Endodermal cell (in vitro differentiated cells): ENCODE measurements at places on chromosomes 7 and 10. TPM values are rescaled to one million over a fixed set of nuclear protein-coding genes. Genes with fewer than 3 reads are reported as not detected.

GRCh38 chr7:73646785-73647724 is 20.6 kb upstream of the VPS37D start:
- no peak overlapping the region for H3K27ac ChIP-seq
- DNase-seq, result peak; percentile 61
- H3K27me3 ChIP-seq, result peaks cover 65% of the 10 kb centered on the region
- H3K4me1 ChIP-seq, result no peaks in the 10 kb centered on the region
- no peak overlapping the region for H3K4me3 ChIP-seq

DNA sequence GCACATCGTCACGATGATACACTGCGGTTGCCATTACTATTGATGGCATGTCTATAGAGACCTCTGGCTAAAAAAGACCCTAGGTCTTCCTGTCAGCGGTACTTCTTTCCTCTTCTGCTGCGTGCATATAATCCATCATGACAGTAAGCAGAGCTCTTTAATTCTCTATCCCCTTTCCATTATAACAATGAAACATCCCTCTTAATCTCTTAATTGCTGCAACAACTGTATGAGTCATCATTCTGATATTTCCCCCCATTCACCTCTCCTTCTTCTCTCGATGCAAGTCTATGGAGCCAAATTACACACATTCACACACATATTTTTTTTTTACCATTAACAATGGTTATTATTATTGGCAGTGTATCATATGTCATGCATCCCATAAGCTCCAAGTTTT is 45.2 kb upstream of the AKR1E2 start:
- no peaks in the 10 kb centered on the region for H3K36me3 ChIP-seq
- H3K27ac ChIP-seq, result no peak overlapping the region
- no peak overlapping the region for H3K4me3 ChIP-seq
- H3K4me1 ChIP-seq, result no peaks in the 10 kb centered on the region
- no peak for DNase-seq

- no peaks in the 10 kb centered on the region for H3K4me1 ChIP-seq
- peak; percentile 90 for DNase-seq
Measured at GRCh38 chr7:30933124-30933974, 21.7 kb downstream of the AQP1 start.

GRCh38 chr10:70363292-70363691 is 19.1 kb downstream of the LRRC20 start:
- H3K27me3 ChIP-seq, result no peaks in the 10 kb centered on the region
- H3K27ac ChIP-seq, result no peak overlapping the region
- DNase-seq, result no peak
- H3K4me3 ChIP-seq, result no peak overlapping the region
- no peaks in the 10 kb centered on the region for H3K4me1 ChIP-seq

GRCh38 chr10:125992254-125992653 is 95.9 kb downstream of the FANK1 start:
- no peak overlapping the region for H3K27ac ChIP-seq
- no peaks in the 10 kb centered on the region for H3K27me3 ChIP-seq
- DNase-seq, result peak; percentile 58

DNA sequence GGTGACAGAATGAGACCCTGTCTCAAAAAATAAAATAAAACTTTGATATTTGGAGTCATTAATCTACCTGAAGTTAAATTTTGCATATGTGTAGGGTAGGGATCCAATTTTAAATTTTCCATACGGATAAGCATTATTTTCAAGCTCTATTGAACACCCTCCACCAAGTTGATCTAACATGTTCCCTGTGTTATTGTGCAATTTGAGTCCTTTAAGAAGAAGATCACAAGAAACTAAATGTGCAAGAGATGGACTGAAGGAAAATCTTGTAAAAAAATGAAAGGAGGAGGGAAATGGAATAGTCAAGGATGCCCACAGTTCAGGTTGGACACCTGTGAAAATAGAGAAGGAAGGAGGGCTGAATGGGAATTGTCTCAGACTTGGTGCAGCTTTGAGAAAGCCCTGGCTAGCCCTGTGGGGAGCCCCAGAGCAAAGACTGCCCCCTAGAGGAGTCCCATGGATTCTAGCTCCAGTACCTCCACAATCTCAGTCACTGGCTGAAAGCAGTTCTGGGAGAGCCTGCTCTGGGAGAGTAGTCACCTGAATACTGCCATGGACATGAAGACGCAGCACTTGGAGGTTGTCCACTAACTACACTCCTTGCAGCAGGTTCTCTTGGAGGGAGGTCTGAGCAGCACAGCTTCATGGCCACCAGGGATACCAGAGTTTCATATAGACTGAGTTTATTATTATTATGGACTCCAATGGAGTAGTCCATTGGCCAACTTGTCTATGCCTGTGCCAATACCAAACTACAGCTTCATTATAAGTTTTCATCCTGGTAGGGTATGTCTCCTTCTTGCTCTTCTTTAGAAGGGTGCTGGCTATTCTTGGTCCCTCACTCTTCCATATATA is 5.7 kb upstream of the TIAL1 start:
- DNase-seq, result peak; percentile 77
- H3K27ac ChIP-seq, result no peak overlapping the region
- no peaks in the 10 kb centered on the region for H3K36me3 ChIP-seq

- no peaks in the 10 kb centered on the region for H3K4me1 ChIP-seq
- no peaks in the 10 kb centered on the region for H3K36me3 ChIP-seq
- no peak for DNase-seq
- H3K27me3 ChIP-seq, result no peaks in the 10 kb centered on the region
- H3K27ac ChIP-seq, result no peak overlapping the region
- H3K4me3 ChIP-seq, result no peak overlapping the region
Measured at GRCh38 chr7:108313086-108313485, 143.2 kb downstream of the NRCAM start.

- peaks cover 8% of the 10 kb centered on the region for H3K4me1 ChIP-seq
- no peaks in the 10 kb centered on the region for H3K36me3 ChIP-seq
- no peak overlapping the region for H3K4me3 ChIP-seq
- DNase-seq, result no peak
Measured at GRCh38 chr7:3172768-3173280, 128.2 kb upstream of the SDK1 start.

- no peaks in the 10 kb centered on the region for H3K27me3 ChIP-seq
- H3K4me1 ChIP-seq, result no peaks in the 10 kb centered on the region
- no peak for DNase-seq
Measured at GRCh38 chr7:149013876-149014275, 14.4 kb downstream of the PDIA4 start.

DNA sequence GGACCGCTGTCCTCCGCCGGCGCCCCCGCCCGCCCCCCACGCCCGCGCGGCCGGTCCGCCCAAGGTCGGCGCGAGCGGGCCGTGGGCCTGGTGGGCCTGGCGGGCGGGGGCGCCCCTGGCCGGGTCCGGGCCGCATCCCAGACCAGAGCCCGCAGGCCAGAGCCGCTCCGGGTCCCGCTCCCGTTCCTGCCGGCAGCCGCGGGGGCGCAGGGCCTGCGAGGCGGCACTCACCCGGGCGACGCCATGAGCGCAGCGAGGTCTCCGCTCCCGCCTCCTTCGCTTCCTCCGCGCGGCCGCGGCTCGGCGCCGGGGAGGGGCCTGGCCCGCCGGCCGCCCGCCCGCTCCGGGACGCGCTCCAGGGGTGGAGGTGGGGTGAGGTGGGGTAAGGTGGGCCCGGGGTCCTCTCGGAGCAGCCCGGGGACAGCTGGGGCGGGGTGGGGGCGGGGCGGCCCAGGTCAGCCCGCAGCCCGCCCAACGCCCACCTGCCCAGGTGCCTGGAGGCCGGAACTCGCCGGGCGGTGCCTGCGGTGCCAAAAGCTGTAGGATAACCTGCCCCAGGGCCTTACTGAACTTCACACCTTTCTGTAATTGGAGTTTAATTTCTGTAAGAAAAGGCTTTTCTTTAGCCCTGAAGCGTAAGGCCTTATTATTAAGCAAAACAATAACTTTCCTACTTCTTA is at the start of gene URGCP:
Gene URGCP, minus strand, starts transcription at position 266 of the 680 bp plus-strand sequence. Its CDS starts 21 bp downstream, at position 245.
- H3K4me3 ChIP-seq, result peak within 1 kb of the TSS; percentile 81
- H3K27ac ChIP-seq, result no peak within 1 kb of the TSS
- DNase-seq, result peak; percentile 80

DNA sequence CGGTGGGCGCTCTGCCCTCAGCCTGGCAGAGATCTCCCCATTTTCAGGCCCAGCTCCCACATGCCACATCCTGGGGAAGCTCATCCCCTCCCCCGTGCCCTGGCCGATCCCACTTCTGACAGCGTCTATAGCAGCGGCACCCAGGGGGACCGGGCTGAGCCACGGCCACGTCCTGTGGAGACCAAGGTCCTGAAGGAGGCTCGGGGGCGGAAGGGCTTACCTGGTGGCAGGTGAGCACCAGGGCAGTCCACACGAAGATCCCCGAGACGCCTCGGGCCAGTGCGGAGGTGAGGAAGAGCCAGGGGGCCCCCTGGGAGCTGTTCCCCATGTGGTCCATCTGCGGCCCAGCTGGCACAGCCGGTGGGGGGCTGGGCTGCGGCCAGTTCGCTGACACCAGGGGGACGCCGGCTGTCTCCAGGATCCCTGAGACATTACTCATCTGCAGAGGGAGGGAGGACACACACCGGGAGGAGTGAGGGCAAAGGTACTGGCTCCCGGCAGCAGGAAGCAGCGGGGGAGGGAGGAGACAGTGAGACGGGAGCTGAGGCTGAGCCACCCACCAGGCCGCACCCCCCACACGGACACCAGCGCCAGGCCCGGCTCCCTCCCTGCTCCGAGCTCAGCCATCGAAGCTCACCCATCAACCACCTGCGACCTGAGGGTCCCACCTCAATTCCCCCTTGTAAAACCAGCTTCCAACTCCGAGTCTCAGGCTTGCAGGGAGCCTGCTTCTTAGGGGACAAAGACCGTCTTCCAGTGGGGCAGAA is 776 bp downstream of the TMEM184A start:
- H3K27ac ChIP-seq, result no peak overlapping the region
- H3K27me3 ChIP-seq, result no peaks in the 10 kb centered on the region
- peak; percentile 89 for DNase-seq

- peak; percentile 55 for DNase-seq
- H3K4me1 ChIP-seq, result peaks cover 6% of the 10 kb centered on the region
Measured at GRCh38 chr10:30057894-30058556, 1.4 kb downstream of the JCAD start.

DNA sequence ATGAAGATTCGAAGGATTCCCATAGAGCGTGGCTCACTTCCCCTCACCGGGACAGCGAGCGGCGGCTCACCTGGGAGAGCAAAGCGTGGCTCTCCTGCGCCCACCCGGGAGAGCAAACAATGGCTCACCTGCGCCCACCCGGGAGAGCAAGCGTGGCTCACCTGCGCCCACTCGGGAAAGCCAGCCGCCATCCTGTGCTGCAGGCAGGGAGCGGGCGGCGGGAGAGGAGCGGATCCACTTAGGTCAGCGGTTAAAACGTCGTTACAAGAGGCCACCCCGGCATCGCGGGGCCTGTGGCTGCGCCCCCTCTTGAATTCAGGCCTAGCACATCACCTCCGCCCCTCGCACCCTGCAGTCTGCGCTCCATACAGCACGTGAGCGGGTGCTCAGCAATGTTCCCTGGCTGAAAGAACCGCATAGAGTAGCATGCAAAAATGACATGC is 461 bp upstream of the FIGNL1 start:
- peaks cover 7% of the 10 kb centered on the region for H3K27me3 ChIP-seq
- H3K4me3 ChIP-seq, result peak overlapping the region; percentile 87
- H3K4me1 ChIP-seq, result peaks cover 6% of the 10 kb centered on the region
- DNase-seq, result peak; percentile 55
- peaks cover 17% of the 10 kb centered on the region for H3K36me3 ChIP-seq

GRCh38 chr10:84820596-84820995 is 492.2 kb downstream of the CCSER2 start:
- no peak overlapping the region for H3K27ac ChIP-seq
- peaks cover 3% of the 10 kb centered on the region for H3K4me1 ChIP-seq
- no peaks in the 10 kb centered on the region for H3K27me3 ChIP-seq
- no peaks in the 10 kb centered on the region for H3K36me3 ChIP-seq

DNA sequence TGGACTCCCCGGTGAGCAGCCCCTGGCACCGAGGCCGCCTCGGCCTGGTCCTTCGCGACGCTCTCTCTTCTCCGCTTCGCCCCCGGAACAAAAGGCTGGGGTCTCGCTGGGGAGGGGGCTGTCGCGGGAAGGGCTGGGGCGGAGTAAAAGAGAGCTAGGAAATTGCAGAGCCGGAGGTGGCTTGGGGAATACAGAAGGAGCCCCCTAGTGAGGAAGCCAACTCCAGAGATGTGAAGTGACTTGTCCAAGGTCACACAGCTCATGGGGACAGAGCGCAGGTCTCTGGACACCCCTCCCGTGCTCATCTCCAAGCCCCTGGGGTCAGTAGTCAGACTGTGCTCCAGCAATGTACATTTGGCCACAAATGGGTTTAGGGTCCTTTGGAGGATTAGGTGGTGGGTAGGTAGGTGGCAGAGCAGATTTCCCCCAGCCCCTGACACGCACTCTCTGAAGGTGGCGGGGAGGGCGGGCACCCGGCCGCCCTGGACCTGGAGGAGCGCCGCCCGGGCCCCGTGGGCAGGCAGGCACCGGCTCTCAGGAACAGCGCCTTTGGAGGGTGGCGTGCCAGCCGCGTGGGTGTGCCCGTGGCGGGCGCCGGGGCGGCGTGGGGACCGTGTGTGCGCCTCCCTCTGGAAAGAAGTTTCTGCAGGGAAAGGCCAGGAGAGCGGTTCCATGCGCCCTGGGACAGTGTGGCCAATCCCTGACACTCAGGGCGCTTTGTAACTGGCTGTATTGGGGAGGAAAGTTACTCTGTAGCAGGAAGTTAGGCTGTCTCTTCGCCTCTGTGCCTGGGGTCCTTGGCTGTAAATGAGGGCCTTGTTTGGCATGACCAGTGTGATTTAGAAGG is 910 bp downstream of the WIPF3 start:
- H3K27ac ChIP-seq, result no peak overlapping the region
- H3K4me3 ChIP-seq, result peak overlapping the region; percentile 81
- H3K36me3 ChIP-seq, result no peaks in the 10 kb centered on the region
- peaks cover 22% of the 10 kb centered on the region for H3K27me3 ChIP-seq

DNA sequence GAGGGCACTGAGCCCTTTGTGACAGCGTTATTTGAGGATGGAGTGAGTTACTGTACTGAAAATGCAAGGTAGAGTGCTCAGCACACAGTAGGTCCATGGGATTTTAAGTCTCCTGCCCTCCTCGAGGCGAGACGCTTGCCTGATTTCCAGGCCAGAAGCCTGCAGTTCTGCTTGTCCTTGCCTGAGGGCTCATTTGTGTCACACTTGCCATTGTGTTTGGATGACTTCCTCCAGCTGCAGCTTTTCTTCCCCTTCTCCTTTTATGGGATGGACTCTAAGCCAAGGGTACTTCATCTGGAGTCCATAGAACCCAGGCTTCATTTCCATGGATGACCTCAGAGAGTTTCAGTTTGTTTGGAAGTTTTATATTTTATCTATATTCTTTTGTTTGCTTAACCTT is 304.2 kb upstream of the BMPER start:
- H3K36me3 ChIP-seq, result no peaks in the 10 kb centered on the region
- peaks cover 4% of the 10 kb centered on the region for H3K4me1 ChIP-seq
- no peak for DNase-seq
- no peak overlapping the region for H3K4me3 ChIP-seq
- H3K27ac ChIP-seq, result no peak overlapping the region

- no peak within 1 kb of the TSS for H3K27ac ChIP-seq
- peaks cover 43% of the 10 kb centered on the region for H3K36me3 ChIP-seq
- H3K4me1 ChIP-seq, result peaks cover 10% of the 10 kb centered on the region
- H3K4me3 ChIP-seq, result no peak within 1 kb of the TSS
- H3K27me3 ChIP-seq, result no peaks in the 10 kb centered on the region
- no peak for DNase-seq
Measured at GRCh38 chr10:73433538-73433867, at the start of gene MSS51. TSS of gene MSS51 (minus strand) at chr10:73433561. CDS start at chr10:73428284, 5,277 bp downstream.

NPY4R gene
- total RNA-seq, result 0.49 TPM in 1 of 3 replicates, not detected in the others

ZNF485 gene
- total RNA-seq, result 1.6 to 4.6 TPM (median 3.6 TPM) in 3 replicates

PDE1C gene
- 0.32 to 0.96 TPM (median 0.60 TPM) in 3 replicates for total RNA-seq

TWIST1 gene
- 0.88 and 1.5 TPM in 2 replicates for total RNA-seq

ASNS gene
- 23.5 to 36.5 TPM (median 26.6 TPM) in 3 replicates for total RNA-seq

NEBL gene
- total RNA-seq, result 52.9 and 61.6 TPM in 2 replicates

RBP4 gene
- total RNA-seq, result 0.59 to 0.82 TPM (median 0.63 TPM) in 3 replicates
